ENCODE measurements at places on chromosomes 4 and X.

GRCh38 chrX:111352424-111352823 lies 59.6 kb downstream of the DCX start:
- no peak for DNase-seq

- DNase-seq, result no peak
These were observed 324.7 kb upstream of the FAM47C start for GRCh38 chrX:36683507-36683906.

GRCh38 chr4:23060776-23061175 lies 368.0 kb downstream of the GBA3 start:
- peak; percentile 59 for DNase-seq

DNA sequence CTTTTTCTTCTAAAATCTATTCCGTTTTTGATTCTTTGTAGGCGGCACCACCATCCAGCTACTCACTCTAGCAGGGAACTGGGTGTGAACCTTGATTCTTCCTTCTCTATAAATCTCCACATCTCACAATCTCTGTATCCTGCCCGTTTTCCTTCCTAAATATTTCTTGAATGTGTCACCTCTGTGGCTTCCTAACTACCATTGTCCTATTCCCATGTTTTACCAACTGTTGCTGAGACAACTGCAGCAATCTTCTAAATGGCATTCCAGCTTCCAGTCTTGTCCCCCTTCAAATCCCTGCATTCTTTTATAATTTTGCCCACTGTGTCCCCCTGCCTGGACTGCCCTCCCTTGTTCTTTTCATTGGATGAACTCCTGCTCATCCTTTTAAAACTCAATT lies 641.3 kb downstream of the RPA4 start:
- DNase-seq, result peak; percentile 79

GRCh38 chr4:83261307-83261706 lies 23.3 kb downstream of the COQ2 start:
- DNase-seq, result no peak

- no peak for DNase-seq
These were observed 260.8 kb upstream of the TENM3 start for GRCh38 chr4:181982437-181982836.

GRCh38 chr4:38071801-38072431 lies 111.7 kb downstream of the PTTG2 start:
- no peak for DNase-seq

DNA sequence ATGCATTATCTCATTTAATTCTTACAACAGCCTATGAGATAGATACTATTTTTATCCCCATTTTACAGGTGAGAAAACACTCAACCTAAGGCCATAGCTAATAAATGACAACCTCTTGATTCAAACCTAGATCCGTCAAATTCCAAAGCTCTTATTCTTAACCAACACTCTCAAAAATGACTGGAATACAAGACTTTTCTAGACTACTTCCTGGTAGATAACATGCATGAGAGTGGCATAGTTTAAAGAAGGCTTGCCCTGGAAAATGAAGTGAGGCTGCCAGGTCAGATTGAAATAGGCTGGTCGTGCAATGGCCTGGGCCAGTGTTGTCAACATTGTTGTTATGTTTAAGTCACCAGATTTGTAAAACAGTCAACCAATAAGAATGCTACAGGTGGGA lies 86.6 kb downstream of the DNAAF6 start:
- no peak for DNase-seq

DNA sequence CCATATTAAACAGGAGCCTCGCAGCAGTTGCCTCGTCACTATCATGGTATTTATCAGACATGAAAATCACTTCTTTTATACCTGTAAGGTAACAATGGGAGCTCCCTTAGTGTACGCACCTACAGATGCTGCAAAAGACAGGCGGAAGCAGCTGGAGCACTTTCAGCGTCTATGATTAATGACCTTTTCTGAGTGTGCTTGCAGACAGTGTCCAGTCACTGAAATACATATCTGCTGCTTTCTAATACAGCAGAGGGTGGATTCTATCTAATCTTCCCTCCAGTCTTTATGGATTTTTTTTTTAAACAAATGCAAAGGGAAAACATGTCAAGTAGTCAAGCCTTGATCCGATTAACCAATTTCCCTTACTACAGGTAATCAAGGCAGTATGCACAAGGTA lies 24.1 kb downstream of the DCTD start:
- no peak for DNase-seq

GRCh38 chrX:9676306-9676705 lies 89.3 kb downstream of the GPR143 start:
- no peak for DNase-seq

GRCh38 chr4:140935254-140935653 lies 179.1 kb upstream of the TBC1D9 start:
- no peak for DNase-seq

GRCh38 chr4:25696409-25696808 lies 40.8 kb downstream of the SLC34A2 start:
- DNase-seq, result no peak
